Renal cortical epithelial cell (primary cell): ENCODE measurements at places on chromosomes 5 and 9.
A peak's percentile ranks its signal among the peaks of the same experiment; 100 is the strongest.

DNA sequence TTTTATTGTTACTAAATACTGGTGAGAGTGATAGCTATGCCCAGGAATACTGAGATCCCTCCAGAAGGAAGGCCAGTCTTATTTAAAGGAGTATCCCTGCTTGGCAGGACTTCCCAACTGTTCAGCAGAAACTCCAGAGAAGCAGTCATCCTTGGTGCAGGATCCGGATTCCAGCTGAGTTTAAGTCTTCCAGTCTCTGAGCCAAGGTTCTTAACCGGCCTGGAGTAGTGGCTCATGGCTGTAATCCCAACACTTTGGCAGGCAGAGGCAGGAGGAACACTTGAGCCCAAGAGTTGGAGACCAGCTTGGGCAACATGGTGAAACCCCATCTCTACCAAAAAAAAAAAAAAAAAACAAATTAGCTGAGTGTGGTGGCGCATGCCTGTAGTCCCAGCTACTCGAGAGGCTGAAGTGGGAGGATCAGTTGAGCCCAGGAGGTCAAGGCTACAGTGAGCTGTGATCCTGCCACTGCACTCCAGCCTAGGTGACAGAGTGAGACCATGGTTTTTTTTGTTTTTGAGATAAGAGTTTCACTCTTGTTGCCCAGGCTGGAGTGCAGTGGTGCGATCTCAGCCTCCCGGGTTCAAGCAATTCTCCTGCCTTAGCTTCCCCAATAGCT, 7.6 kb downstream of the NAIF1 start:
- no peak for DNase-seq

DNA sequence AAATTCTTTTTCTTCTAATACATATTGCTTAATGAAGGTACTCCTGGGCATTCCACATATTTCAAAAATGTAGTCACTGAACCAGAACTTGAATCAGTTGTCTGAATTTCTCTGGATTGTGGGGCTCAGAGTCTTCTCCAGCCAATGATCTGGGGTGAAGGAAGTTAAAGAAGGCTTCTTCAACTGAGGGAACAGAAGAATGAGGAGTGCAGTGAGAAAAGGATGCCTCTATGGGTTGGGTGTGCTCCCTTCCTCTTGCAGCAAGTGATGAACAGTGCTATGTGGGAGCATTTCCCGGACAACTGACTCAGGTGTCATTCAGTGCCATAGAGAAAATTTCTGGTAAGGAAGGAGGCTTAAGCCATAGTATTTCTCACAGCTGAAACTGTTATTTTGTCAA, 7.9 kb downstream of the LNPEP start:
- DNase-seq = no peak

- no peak for DNase-seq
Observed at GRCh38 chr5:158801893-158802292, 297.8 kb downstream of the EBF1 start.

GRCh38 chr9:73153793-73154227, 2.1 kb downstream of the ANXA1 start:
- peak; percentile 86 for DNase-seq

- peak; percentile 58 for DNase-seq
Observed at GRCh38 chr5:138869763-138870500, 5.2 kb downstream of the LRRTM2 start.

DNA sequence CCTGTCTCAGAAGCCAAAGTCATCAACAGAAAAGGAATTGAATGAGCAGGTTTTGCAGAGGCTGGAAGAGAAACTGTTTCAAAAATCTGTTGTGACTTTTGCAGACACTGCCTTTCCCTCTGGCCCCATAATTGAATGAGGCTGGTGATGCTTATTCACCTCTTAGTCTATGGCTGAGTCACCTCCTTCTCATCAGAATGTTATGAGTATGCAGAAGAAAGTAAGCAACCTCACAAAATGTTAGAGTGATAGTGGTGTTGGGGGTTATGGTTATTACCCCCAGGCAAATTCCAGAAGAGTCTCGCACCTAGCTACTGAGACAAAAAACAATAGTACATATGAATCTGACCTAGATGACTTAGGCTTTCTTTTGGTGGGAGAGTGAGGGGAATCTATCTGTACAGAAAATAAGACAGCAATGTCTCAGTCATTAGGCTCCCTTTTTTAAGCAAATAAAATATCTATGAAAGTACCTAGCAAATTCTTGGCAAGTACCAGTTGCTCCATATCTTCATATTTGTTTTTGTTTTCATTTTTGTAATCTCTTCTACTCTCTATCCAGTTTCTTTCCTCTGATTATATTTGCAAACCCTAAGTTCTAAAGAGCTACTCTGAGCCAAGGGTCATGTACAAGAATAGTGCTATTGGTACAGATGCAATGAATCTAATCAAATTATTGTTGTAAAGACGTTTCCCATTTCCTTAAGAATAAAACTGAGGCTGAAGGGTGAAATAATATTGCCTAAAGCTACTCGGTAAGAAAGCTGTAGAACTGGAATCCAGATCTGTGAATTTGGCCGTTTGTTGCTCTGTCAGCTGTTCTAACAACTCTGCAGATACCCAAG, 498.1 kb upstream of the TNC start:
- DNase-seq = peak; percentile 97

DNA sequence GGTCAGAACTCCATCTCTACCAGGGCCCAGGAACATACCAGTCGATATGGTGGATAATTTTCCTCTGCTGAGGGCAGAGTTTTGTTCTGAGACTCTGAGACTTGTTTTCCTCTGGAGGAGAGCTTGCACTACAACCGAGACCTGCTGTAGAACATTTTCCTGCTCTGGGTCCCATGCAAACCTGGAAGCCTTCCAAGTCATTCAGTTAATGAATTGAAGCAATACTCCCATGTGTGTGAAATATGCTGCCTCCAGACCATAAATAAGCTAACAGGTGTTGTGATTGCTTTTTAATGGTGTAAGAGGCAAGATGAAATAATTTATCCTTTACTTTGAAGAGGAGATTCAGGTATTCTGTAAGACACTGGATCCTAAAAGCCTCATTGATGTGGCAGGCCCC, 372.8 kb downstream of the TMEM167A start:
- peak; percentile 56 for DNase-seq

DNA sequence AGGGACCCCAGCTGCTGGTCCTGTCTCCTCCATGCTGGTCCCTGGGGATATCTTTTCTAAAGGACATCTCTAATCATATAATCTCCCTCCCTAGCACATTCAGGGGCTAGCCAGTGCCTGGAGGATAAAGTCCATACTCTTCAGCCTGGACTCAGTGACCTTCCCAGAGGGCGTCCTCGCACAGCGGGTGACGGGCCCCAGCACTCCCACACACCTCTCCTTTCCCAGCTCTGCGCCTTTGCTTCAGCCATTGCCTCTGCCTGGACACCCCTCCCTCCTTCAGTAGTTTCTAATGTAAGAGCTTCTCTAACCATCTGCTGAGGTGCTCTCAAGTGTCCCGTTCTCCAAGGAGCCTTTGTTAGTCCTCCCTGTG, 15.2 kb upstream of the TNIP1 start:
- DNase-seq = no peak

- DNase-seq = peak; percentile 74
Observed at GRCh38 chr5:58107704-58108103, 352.2 kb downstream of the PLK2 start.

GRCh38 chr5:6291961-6292360, 86.4 kb downstream of the MED10 start:
- no peak for DNase-seq

GRCh38 chr5:95113489-95113888, 171.4 kb downstream of the MCTP1 start:
- peak; percentile 94 for DNase-seq

DNA sequence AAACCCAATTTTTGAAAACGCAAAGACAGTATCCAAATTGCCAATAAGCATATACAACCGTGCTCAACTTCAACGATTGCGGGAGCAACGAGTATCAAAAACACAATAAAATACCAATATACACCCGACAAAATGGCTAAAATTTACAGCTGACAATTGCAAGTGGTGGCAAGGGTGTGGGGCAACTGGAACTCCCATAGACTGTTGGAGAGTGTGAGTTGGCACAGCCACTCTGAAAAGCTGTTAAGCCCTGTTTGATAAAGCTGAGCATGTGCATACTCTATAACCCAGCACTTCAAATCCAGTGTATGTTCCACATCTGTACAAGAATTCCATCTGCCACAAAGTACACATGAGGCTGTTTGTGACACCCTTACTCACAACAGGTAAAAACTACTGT, 20.3 kb upstream of the NKD2 start:
- DNase-seq = no peak

DNA sequence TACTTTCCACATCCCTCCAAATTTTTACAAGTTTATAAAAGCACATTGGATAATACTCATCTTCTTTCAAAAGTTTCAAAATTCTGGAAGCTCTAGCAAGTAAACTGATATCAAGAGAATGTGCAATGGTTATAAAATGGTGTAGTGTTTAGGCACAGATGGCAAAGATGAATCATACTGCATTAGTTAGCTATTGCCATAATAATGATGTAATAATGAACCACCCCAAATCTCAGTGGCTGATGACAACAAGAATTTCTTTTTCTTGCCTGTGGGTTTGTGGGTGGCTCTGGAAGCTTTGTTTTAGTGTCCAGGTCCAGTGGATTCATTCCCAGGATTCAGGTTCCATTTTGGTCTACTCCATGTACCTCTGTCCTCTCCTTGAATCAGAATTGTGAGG, 319.0 kb downstream of the BRINP1 start:
- DNase-seq = peak; percentile 44

- DNase-seq = peak; percentile 22
Observed at GRCh38 chr9:35549441-35549840, 55.6 kb upstream of the TESK1 start.

DNA sequence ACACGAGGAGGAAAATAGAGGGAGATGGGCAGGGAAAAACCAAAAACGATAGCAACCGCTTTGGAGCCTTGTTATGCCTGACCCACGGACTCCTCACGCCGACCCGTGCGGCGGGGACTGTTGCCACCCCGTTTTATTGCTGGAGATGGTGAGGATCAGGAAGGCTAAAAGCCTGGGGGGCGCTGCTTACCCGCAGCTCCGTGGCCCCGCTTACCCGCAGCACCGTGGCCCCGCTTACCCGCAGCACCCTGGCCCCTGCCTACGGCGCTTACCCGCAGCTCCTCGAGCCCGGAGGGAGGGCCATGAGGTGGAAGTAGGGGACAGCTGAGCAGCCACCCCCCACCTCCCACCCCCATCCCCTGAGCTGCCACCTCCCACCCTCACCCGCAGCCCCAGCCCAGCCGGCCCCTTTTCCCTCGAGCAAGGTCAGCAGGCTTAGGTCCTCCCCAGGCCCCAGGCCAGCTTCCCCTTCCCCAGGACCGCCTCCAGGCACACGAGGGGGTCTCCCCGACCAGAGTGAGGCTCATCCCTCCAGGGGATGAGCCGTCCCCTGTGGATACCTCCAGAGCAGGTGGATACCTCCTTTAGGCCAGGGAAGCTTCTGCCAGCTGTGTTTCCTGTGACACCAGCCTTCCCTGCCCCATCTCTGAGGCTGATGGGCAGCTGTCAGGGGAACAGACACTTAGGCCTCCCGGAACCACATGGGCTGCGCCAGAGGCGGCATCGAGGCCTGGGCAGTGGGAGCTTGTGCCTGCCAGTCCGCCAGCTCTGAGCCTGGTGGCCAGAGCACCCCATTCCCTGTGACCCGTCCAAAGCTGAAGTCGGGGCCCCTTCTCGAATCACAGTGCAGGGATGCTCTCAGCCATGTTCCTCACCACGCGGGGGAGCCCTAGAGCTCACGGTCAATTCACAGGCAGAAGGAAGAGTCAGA, 92.3 kb downstream of the LMX1B start:
- no peak for DNase-seq

- DNase-seq = peak; percentile 63
Observed at GRCh38 chr9:115208501-115208900, 90.5 kb upstream of the TNC start.

GRCh38 chr5:150649108-150650020, 8.9 kb downstream of the SYNPO start:
- DNase-seq = no peak

DNA sequence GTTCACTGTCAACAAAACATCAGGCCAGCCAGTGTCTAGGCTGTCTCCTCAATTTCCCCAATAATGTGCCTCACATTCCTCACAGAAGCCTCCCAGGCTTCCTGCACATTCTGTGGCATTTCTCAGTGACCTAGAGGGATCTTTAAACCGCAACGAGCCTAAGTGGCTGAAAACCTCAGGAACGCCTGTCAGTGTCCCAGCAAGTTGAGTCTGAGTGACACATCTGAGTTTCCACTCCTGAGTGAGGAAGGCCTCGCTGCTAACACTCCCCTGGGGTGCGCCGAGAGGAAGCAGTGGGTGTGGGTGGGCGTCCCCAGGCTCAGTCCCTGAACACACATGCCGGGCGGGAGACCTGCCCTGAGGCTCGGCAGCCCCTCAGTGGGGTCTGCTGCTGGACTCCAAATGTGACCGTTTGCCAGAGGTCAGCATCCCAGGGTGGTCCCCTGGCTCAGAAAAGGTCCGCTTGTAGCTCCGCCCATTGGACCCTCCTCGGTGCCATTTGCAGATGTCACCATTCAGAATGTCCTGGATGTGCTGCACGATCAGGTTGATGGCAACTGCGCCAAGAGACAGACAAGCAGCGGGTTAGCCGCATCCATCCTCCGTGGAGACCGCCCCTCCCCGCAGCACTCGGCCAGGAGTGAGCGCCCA, 6.3 kb downstream of the UCK1 start:
- no peak for DNase-seq

- DNase-seq = peak; percentile 95
Observed at GRCh38 chr5:172102913-172103626, 85.0 kb downstream of the STK10 start.

- DNase-seq = no peak
Observed at GRCh38 chr9:737400-738120, 103.9 kb upstream of the DMRT1 start.
